Purkinje cell (primary cell): ENCODE measurements at places on chromosomes 5 and 9. TPM values are rescaled to one million over a fixed set of nuclear protein-coding genes. Genes with fewer than 3 reads are reported as not detected.

GM2A gene
- 5.9 and 7.0 TPM in 2 replicates for polyA plus RNA-seq

BTNL8 gene
- not detected in 2 replicates for polyA plus RNA-seq

TPPP gene
- polyA plus RNA-seq, result 2.4 and 5.6 TPM in 2 replicates

RNF183 gene
- polyA plus RNA-seq, result not detected in 2 replicates

PRUNE2 gene
- 18.6 and 32.5 TPM in 2 replicates for polyA plus RNA-seq

SLC27A6 gene
- polyA plus RNA-seq, result 5.2 and 7.9 TPM in 2 replicates

CA9 gene
- polyA plus RNA-seq, result not detected in 2 replicates

GARIN3 gene
- polyA plus RNA-seq, result 0.16 and 0.70 TPM in 2 replicates

CARTPT gene
- polyA plus RNA-seq, result 5.1 TPM in 1 of 2 replicates, not detected in the other

SLC1A1 gene
- 5.2 and 10.8 TPM in 2 replicates for polyA plus RNA-seq
